Stimulated activated CD8-positive, alpha-beta memory T cell treated with anti-CD3 and anti-CD28 coated beads, Interleukin-7, amount 100 ng/mL, for 48 hours (primary cell): ENCODE measurements at places on chromosomes 12 and 14.

DNA sequence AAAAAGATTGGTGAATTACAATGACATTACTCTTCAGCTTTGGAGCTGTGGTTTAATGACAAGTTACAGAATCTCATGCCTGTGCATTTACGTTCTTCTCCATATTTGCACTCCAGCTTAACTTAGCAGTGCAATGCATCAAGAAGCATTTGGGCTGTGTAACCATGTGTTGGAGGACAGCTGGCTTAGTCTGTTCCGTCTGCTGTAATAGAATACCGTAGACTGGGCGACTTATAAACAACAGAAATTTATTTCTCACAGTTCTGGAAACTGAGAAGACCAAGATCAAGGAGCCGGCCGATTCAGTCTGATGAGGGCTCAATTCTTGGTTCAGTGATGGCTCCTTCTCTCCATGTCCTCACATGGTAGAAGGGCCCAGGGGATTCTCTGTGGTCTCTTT is 943.5 kb downstream of the BCL11B start:
- no peak for DNase-seq

DNA sequence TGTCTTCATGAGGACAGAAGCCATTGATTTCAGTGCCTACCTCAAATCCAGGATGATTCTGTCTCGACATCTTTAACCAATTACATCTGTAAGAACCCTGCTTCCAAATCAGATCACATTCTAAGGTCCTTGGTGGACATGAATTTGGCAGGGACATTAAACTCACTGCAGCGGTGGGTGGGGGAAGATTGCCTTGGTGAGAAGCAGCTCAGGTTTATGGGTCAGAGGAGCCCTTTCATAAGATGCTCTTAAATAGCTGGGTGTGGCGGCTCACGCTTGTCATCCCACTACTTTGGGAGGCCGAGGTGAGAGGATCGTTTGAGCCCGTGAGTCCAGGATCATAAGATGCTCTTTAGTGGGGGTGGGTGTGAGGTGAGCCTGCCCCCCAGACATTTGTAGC is 42.9 kb downstream of the ELK3 start:
- no peak for DNase-seq

DNA sequence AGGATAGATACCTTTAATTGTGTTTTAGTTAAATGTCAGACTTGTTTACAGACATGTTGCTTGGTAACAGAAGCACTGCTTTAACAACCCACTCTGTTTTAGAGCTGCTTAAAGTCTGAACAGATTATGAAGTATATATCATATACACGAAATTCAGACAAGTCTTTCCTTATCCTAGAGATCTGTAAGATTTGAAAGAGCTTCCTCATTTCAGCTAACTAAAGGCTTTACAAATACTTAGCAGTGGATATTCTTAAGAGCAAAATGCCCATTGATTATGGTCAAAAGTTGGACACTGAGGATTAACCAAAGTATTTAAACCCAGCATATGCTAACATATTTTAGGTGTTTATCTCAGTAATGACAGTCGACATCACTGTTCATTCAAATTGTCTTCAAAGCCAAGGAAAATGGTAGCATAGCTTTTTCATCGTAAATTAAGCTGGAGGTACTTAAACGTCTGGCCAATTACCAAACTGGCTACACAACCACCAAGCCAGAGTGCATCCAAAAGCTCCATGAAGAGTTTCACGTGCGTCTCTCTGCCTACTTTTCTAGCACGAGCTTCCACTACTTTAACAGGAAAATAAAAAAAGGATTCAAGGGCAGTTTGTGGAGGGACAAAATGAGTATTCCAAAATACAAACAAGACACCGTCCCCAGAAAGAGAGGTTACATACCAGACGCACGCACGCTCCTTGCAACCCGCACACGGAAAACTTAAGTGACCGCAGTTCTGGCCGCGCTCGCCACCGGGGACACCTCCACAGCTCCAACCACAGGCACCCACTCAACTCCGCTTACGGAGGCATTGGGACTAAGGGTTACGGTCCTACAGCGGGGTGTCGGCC is 565 bp downstream of the CEP83 start:
- peak; percentile 34 for DNase-seq

GRCh38 chr12:119870457-119870856 is 6.7 kb downstream of the CIT start:
- DNase-seq, result no peak

- DNase-seq, result peak; percentile 39
Observed at GRCh38 chr12:112198120-112198733, 72.9 kb downstream of the TRAFD1 start.

DNA sequence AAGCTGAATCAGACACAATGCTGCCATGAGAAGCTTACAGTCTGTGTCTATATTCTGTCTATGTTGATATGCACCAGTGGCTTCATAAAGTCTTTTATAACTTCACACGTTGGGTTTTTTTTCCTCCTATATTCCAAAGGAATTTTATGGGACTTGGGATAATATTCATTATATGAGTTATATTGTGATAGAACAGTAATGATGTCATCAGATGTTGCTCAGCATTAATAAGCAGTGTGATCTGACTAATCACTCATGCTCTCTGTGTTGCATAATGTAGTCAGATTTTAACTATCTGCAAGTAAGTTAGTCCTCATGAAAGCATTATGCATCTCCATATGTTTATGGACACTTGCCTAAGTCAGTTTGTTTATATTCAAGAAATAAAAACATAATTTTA is 159.6 kb downstream of the PLCZ1 start:
- DNase-seq, result no peak

GRCh38 chr12:103834942-103835341 is 6.1 kb downstream of the NT5DC3 start:
- DNase-seq, result no peak

DNA sequence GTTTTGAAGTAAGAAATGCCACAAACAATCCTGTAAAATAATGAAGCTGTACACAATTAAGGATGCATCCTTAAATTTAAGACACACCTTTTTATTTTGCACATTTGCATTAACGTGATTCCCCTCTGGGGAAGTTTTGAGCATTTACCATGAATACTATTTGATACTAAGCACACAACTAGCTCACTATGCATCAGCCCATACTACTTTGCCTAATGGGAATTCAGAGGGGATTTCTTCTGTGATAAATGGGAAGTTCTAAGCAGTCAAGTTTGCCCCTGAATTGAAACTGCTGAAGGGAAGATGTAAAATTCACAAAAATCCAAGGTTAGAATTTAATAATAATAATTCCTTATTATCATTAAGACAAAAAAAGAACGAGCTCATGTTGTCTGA is 27.4 kb downstream of the SINHCAF start:
- DNase-seq, result no peak

DNA sequence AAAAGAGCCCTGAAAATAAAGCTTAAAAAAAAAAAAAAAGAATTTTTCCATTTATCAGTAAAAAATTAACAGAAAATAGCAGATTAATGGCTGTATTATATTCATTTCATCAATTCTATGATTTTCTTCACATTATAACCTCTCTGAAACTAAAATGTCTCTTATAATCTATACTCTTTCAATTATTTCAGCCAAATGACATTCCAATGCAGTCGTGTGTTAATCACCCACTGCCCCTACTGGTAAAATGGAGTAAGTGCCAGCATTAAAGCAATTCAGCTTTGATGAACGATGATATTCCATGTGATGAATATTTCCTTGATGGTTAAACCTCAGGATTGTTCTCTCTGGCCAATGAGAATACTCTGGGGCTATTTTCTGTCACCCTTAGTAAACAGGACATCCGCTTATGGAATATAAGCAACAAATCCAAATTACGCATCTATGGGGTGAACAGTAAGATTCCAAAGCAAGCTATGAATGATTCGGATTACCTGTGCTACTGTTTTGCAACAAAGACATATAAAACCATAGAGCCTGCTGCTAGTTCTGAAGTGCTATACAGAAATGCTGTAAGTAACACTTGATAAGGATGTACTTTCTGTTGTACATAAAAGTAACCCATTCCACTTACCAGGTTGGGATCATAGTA is 20.3 kb upstream of the SYCP3 start:
- no peak for DNase-seq

GRCh38 chr12:41888285-41888684 is 256.4 kb downstream of the GXYLT1 start:
- no peak for DNase-seq

DNA sequence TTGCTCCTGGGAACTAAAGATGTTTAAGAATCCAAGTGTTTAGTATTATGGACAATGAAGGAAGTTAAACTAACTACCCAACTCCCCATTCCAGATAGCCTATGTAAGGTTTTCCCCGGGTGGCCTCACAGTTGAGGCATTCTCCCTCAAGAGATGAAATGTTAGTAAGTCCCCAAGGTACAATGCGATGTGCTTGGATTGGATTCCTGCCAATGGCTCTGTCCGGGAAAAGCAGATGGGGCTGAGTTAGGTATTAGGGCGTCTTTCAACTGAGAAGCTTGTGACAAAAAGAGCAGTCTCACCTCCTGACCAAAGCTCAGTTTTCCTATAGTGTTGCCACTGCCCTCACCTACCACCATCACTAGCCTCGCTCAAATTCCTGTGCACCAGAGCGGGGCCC is 64.8 kb upstream of the E2F7 start:
- DNase-seq, result no peak

- no peak for DNase-seq
Observed at GRCh38 chr12:57518920-57519795, 1.2 kb downstream of the DDIT3 start.

DNA sequence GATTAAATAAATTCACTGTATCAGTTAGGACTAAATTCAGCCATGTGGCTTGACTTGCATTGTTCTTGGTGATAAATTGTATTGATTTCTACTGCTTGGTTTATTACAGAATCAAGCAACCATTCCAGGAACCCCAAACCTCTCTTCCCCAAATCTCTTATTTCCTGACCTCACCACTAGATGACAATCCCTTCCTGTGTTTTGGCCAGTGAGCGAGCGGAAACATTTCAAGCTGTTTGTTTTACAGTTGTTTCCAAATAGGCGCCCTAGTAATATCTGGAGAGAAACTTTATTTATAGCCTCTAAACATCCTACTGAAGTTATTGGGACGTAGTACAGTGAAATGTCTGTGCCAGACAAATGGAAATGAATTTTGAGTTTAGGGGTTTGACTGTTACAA is 161.1 kb downstream of the SNAPC1 start:
- DNase-seq, result no peak

DNA sequence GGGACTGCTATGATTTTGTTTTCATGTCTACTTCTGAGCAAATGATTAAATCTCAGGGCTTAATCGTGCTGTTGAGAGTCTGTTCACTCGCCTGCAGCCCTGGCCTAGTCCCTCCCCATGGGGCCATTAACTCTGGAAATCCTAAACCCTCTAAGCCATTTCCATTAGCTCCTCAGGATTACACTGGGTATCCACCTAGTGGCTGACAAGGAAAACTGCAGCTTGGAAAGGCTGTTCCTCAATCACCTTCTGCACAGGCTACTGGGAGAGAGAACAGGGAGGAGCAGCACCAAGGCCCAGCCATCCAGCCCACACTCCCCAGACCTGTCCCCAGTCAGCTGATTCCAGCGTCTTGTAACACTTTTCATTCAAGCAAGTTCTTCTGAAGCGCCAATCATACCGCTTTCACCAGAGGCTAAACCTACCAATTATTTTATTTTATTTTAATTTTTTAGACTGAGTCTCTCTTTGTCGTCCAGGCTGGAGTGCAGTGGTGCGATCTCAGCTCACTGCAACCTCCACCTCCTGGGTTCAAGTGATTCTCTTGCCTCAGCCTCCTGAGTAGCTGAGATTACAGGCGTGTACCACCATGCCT is 48.7 kb downstream of the NEUROD4 start:
- DNase-seq, result no peak

GRCh38 chr12:21894792-21895595 is 46.2 kb downstream of the ABCC9 start:
- no peak for DNase-seq

- DNase-seq, result no peak
Observed at GRCh38 chr14:22588526-22589095, 413 bp downstream of the DAD1 start.

GRCh38 chr12:5593086-5593485 is 161.2 kb downstream of the NTF3 start:
- no peak for DNase-seq

DNA sequence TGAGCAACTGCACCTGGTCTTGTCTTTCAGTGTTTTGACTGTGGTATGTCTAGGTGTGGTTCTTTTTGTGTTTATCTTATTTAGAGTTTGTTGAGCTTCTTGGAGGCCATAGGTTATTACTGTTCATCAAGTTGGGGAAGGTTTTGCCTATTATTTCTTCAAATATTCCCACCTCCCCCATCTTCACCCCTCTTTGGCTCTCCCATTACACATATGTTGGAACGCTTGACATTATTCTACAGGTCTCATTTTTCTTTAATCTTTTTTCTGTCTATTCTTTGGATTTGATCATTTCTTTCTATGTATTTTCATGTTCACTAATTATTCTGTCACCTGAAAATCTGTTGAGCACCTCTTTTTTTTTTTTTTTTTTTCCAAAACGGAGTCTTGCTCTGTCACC is 16.2 kb downstream of the MAPKAPK5 start:
- DNase-seq, result no peak

DNA sequence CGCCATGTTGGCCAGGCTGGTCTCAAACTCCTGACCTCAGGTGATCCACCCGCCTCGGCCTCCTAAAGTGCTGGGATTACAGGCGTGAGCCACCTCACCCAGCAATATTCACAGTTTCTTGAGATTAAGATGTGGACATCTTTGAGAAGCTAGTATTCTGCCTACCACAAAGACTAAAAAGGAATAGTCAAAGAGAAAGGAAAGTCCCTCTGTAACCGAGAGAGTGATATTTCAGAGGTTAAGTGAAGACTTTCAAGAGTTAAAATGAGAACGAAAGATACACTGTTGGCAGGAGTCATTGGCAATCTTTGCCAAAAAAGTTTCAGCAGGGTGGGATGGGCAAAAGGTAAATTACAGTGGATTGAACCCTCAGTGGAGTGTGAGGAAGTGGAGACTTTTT is 15.6 kb downstream of the DGKA start:
- no peak for DNase-seq

DNA sequence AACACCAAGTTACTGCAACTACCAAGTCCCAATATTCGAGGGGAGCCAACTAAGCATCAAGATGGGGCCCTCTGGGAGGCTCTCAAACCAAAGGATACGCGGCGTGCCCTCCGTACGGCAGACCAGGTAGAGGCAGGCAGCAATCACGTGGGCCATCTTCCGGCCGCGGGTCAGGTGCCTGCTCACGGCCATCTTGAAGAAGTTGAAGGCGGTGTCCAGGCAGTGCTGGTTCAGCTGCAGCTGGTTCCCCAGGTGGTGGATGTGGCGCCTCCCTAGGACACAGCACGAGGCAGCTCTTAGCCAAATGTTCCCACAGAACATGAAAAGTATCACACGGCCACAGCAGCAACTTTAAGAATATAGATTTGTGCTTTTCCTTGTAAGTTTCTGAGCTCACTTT is 24.3 kb downstream of the BTBD6 start:
- no peak for DNase-seq

DNA sequence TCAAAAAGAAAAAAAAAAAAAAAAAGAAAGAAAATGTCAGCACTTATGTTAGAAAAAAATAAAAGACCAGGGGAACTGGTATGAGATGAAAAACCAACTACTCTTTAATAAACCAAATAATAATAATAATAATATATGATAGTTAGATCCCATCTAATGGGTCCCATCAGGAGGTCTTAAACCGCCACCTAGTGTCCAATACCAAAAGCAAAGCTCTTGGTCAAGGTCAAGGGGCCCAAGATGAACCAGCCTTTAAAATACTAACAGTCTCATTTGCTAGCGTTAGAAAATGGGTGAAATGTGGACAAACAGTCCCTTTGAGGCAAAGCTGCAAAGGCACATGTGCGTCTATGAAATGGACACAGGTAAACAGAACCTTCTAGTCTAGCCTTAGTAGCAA is 12.3 kb downstream of the BRAP start:
- DNase-seq, result no peak
